ENCODE measurements at places on chromosomes 11 and 22.
A peak's percentile ranks its signal among the peaks of the same experiment; 100 is the strongest.

GRCh38 chr11:134597452-134597851 is 185.4 kb upstream of the B3GAT1 start:
- no peak for DNase-seq

GRCh38 chr22:34696557-34696956 is 369.4 kb upstream of the ISX start:
- DNase-seq: no peak

DNA sequence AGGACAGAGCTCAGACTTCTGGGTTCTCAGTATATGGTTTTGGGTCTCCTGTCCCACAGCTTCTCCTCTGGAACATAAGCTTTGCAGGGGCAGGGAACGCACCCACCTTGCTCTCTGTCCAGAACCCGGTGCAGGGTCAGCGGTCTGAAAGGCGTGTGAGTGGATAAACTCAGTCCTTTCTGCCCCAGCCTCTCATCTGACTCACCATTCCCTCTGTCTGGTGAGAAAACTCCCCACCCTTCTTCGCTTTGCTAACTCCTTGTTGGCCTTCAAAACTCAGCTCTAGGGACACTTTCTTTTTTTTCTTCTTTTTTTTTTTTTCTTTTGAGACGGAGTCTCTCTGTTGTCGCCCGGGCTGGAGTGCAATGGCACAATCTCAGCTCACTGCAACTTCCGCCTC is 68.9 kb upstream of the NUP50 start:
- no peak for DNase-seq

DNA sequence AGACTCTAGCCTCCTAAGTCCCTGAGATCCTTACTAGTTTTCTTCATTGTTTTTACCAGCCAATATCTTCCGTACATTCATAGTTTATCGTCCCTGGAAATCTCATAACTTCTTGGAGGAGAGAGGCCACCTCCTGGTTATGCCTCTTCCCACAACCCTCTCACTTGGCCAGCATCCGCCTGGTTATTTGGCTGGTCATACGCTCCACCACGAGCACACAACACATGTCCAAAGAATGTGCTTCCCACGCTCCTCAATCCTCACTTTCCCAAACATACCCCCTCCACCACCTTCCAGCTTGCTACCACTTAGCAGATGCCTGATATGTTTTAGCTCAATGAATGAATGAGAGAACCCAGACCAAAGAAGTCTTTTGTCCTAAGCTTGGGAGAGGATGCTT is 83.5 kb upstream of the EIF3D start:
- DNase-seq: no peak

GRCh38 chr22:39524089-39524752 is 3.9 kb downstream of the ATF4 start:
- DNase-seq: no peak

DNA sequence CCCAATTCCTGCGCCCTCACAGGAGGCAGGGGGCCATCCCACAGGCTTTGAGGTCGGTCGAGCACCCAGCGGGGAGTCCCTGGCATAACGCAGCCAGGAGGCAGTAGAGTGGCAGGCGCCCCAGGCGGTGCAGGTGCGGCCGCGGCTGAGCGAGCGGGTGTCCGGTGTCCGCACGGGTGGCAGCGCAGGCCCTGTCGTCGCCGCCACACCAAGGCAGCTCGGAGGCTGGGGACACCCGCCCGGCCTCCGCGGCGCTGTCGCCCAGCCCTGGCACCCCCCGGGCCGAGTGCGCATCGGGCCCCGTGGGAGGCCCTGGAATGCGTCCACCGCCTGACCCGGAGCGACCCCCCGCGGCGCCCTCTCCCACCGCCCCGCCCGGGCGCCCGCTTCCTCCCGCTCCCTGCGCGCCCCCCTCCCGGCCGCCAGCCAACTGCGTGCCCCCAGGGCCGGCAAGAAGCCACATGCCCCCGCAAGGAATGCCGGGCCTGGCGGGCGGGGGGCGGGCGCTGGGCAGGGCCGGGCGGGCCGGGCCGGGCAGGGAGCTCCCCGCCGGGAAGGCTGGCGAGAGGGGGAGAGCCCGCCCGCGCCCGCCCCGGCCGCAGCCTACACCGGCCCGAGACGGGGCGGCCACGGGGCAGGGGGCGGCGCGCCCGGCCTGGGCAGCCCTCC is 33.9 kb downstream of the PRDM11 start:
- peak; percentile 70 for DNase-seq

GRCh38 chr11:45259592-45259991 is 26.5 kb downstream of the SYT13 start:
- peak; percentile 74 for DNase-seq

DNA sequence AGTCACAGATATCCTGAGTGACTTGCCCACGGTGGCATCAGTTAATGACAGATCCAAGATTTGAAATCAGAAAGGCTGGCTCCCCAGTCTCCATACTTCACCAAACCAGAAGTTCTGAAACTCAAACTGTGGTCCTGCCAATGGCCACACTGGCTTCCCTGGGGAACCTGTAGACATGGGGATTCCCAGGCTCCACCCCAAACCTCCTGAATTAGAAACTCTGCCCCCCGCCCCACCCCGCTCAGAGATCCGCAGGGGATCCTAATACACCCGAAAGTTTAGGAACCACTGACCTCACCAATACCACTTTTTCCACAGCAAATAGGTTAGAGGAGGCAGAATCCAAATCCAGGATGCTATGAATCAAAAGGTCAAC is 15.3 kb downstream of the RTN4RL2 start:
- DNase-seq: no peak

GRCh38 chr11:32325187-32325586 is 110.2 kb downstream of the WT1 start:
- DNase-seq: no peak

DNA sequence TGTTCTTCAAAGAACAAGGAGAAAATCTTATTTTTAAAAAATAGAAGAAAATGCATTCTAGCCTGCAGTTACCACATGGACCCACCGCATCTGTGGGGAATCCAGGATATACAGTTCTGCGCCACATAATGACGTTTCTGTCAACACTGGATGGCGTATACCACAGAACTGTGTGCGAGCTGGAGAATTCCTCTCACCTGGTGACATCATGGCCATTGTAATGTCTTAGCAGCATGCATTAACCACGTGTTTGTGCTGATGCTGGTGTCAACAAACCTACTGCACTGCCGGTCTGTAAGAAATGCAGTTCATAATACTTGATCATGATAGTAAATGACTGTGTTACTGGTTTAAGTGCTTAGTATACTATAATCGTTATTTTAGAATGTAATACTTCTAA is 174.7 kb downstream of the TBC1D22A start:
- peak; percentile 9 for DNase-seq

GRCh38 chr11:119493712-119494111 is 70.7 kb upstream of the THY1 start:
- DNase-seq: peak; percentile 30

DNA sequence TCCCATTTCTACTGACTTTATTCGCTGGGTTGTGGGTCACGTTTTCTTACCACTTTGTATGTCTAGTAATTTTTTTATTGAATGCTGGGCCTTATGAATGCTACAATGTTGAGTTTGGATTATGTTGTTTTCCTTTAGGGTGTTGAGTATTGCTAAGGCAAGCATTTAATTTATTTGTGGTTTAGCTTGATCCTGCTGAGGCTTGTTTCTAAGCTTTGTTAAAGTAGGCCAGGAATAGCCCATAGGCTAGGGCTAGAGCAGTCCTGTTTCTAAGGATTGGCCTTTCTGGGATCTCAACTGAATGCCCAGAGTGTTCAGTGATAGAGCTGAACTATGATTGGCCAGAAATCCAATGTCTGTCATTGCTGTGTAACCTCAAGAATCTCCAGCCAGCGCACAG is 56.1 kb upstream of the LDLRAD3 start:
- DNase-seq: no peak

DNA sequence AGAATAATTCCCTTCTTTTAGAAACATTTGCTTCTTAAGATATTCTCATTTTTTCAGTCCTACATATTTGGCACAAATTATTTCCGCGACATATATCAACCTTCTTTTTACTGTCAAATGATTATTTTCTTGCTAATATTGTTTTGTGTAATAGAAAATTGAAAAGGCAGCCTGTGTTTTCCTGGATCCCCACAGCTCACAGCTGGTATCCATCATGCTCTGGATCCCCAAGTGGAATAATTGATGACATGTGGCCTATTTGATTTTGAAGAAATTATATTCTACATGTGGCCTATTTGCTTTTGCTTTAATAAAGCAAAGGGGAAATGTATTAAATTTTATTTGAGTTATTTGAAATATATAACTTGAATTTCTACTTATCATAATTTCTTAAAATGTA is 199.4 kb upstream of the LUZP2 start:
- DNase-seq: no peak

DNA sequence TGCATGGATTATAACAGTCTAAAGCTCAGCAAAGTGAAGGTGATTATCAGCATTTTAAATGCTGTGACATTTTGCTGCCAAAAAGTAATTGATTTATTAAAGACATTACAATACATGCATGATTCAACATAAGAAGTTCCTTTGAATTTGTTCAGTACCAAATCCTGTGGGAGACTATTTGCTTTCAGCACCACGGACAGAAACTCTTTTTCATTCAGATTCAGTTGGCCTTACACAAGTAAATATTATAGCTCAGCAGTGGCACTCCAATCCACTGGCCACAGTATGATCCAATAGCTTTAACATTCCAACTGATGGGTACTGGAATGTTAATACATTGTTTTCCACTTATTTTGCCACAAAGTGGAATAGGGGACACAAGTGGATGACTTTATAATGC is 806.7 kb downstream of the NTM start:
- no peak for DNase-seq

DNA sequence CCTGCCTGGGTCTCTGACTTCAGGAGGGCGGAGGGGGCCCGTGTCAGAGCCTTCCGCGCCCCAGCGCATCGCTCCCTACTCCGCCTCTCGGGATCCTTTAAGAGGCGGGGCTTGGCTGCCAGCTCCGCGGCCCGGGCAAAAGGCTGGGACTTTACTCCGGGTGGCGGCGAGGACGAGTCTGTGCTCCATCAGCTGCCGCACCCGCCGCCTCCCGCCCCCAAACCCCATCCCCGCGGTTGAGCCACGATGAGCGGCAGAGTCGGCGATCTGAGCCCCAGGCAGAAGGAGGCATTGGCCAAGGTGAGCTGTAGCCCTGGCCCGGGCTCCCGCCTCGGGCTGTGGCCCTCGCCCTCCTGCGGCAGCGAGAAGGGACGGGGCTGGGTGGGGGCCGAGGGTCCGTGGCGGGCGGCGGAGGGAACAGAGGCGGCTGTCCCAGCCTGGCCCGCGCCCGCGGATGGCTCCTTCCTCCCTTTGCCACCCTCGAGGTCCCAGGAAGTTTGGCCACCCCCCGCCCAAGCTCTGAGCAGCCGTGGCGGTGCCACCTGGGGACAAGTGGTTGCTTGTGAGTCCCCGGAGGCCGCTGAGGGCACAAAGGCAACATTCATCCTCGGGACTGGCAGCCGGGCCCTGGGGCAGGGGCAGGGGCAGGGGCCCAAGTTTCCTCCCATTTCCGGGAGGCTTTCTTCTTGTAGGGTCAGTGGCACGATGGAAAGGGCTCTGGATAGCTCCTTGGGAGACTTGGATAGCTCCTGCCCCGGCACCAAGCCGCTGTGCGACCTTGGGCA is at the start of gene SEC14L2:
TSS of gene SEC14L2 (plus strand) at position 148 of the 785 bp plus-strand sequence. CDS start at position 247, 99 bp downstream.
- DNase-seq: peak; percentile 86

GRCh38 chr11:59172345-59173079 is 580 bp downstream of the DTX4 start:
- DNase-seq: peak; percentile 69

- DNase-seq: no peak
These were observed 4.1 kb upstream of the ATXN10 start for GRCh38 chr22:45667486-45667885.

DNA sequence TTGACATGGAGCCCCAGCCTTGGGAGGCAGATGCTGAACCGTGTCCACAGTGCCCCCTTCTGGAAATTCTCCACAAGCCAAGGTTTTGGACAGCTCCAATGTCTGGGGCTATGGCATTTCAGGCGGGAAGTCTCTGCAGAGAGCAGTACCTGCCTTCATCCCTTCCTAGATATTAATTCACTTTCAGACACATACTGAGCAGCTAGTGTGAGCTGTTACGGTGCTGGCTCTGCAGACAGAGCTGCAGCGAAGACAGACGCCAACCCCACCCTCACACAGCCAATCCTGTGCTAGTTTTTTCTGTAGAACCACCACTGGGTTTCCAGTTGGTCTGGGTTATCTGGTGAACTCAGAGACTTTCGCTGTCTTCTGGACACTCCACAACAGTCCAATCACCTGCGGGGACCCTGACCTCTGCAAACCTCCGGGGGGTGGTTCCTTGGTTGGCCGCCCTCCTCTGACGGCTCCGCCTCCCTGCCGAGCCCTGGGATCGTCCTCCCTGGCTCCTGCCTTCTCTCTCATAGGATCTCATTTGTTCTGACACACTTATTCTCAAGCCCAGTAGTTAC is 9.1 kb downstream of the LMF2 start:
- DNase-seq: peak; percentile 88

GRCh38 chr11:36453678-36454077 is 56.4 kb downstream of the TRAF6 start:
- DNase-seq: peak; percentile 76

DNA sequence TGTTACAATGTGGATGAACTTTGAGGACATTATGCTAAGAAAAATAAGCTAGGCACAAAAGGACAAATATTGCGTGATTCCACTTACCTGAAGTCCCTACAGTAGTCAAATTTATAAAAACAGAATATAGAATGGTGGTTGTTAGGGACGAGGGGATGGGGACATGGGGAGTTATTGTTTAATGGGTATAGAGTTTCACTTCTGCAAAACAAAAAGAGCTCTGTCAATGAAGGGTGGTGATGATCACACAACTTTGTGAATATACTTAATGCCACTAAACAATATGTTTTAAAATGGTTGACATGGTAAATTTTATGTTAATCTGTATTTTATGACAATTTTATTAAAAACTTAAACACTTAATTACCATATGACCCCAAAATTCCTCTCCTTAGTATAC is 26.1 kb downstream of the INTS4 start:
- DNase-seq: no peak

GRCh38 chr22:25942856-25943411 is 200.9 kb downstream of the MYO18B start:
- DNase-seq: peak; percentile 19

DNA sequence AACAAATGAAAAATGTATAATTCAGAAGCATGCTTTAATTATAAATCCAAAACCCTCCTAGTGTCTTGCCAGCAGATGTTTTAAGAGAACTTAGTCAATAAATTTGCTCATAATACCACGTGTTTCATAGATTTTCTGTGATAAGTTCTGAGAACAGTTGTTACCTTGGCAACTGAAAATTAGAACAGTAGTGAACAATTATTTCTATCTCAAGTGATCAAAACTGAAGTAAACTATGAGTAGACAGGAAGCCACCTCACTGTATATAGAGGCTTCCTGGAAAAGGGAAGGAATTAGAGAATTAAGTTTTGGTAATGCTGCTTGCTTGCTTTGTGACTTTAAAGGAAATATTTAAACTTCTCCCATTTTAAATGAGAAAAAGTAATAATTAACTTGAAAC is 266.0 kb upstream of the ANO3 start:
- DNase-seq: no peak

GRCh38 chr22:30731658-30732057 is 37.0 kb downstream of the OSBP2 start:
- no peak for DNase-seq

DNA sequence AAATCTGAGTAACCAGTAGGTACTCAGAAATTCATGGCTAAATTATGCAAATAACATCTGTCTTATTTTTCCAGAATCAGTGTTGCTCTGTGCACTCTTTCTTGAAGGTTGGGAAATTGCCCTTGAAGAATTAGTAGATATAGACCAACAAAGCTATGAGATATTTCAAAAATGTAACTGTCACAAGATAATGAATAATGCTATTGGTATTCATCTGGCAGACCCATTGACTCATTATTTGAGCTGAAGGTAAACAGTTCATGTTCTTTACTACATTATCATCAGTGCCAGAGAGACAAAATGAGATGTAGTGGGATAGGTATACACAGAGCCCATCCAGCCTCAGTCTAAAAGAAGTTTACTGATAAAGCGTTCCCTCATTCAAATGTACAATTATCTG is 274.7 kb downstream of the CASP12 start:
- no peak for DNase-seq
